ENCODE measurements at places on chromosomes 2 and 18. TPM values are rescaled to one million over a fixed set of nuclear protein-coding genes. Genes with fewer than 3 reads are reported as not detected.

DNA sequence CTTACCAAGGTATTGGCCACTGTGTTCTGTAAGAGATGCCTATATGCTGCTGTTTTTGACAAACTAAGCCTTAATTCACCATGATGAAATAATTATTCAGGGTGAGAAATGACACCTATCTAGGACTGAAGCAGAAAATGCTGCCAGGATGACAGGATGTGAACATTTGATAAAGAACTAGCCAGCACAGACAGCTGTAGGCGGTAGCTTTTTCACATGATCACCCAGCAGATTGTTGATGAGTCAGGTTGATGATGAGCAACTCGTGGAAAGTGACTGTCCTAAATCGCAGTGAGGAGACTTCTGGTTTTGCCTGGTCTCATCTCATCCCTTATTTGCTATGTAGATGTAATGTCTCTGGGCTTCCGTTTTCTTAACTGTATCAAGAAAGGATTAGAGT, 144.1 kb downstream of the PRPF40A start:
- H3K27ac ChIP-seq: no peak overlapping the region
- no peaks in the 10 kb centered on the region for H3K36me3 ChIP-seq
- peak; percentile 23 for DNase-seq
- H3K4me1 ChIP-seq: peaks cover 6% of the 10 kb centered on the region
- no peak overlapping the region for H3K4me3 ChIP-seq

DNA sequence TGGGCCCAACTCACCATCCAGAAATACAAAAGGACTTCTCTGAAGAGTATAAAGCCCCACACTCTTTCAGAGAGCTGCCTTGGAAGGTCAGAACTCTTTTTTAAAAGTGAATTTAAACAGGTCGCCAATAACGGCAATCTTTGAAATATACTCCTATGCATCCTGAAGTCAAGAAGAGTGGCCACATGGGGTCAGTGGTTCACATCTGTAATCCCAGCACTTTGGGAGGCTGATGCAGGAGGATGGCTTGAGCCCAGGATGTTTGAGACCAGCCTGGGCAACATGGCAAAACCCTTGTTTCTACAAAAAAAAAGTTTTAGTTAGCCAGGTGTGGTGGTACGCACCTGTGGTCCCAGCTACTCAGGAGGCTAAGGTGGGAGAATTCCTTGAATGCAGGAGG, 68.1 kb upstream of the FZD7 start:
- H3K36me3 ChIP-seq: no peaks in the 10 kb centered on the region
- H3K4me3 ChIP-seq: no peak overlapping the region
- peaks cover 7% of the 10 kb centered on the region for H3K4me1 ChIP-seq
- DNase-seq: no peak

Gene TMEFF2
- total RNA-seq: not detected

DNA sequence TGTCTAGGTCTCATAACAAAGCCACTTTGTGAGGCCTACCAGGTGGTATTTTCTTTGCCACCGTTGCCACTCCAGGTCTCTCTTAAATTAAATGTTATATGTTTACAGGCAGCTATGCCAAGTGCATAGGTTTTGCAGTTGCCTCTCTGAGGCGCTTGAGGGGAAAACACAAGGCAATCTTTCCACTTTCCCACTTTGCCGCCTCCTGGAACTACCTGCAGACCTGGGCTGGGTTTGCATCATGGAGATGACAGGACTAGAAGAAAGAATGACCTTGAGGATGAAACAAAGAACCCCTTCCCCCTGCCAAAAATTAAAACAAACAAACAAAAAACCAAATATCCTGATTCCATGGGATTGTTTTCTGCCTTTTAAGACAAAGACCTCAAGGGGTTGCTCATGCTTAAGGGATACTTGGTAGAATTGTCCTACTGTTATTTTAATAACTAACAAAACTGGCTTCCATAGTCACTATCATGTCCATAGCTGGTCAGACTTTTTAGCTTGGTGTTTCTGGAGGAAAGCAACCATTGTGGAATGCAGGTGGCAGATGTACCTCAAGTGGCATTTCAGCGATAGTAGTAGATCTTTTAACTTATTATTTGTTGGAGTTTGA, 159.9 kb downstream of the PRPF40A start:
- DNase-seq: no peak
- no peak overlapping the region for H3K27ac ChIP-seq
- peaks cover 2% of the 10 kb centered on the region for H3K27me3 ChIP-seq
- no peaks in the 10 kb centered on the region for H3K36me3 ChIP-seq
- no peak overlapping the region for H3K4me3 ChIP-seq
- H3K4me1 ChIP-seq: no peaks in the 10 kb centered on the region

DNA sequence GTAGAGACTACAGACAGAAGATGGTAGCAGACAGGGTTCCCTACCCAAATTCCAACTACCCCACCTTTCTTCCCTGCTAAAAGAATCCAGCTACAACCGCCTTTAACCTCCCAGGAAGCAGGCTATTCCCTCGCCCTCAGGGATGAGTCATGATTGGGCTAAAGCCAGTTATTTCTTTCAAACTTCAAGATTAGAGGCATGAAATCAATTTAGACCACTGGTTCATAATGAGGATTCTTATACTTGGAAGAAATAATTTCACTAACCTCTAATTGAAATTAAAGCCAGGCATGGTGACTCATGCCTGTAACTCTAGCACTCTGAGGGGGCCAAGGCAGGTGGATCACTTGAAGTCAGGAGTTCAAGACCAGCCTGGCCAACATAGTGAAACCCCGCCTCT, 20.0 kb downstream of the TRIP12 start:
- H3K27ac ChIP-seq: no peak overlapping the region
- no peak overlapping the region for H3K4me3 ChIP-seq
- H3K27me3 ChIP-seq: no peaks in the 10 kb centered on the region

- H3K27me3 ChIP-seq: no peaks in the 10 kb centered on the region
- H3K4me3 ChIP-seq: no peak overlapping the region
- H3K36me3 ChIP-seq: no peaks in the 10 kb centered on the region
- no peak for DNase-seq
- no peak overlapping the region for H3K27ac ChIP-seq
- no peaks in the 10 kb centered on the region for H3K4me1 ChIP-seq
These were observed 431.8 kb upstream of the RAB12 start for GRCh38 chr18:8177330-8178016.

Gene BCL2L11
- 11.2 TPM for total RNA-seq

GRCh38 chr2:38158378-38159118, 82.6 kb upstream of the CYP1B1 start:
- H3K27me3 ChIP-seq: peaks cover 53% of the 10 kb centered on the region
- H3K4me1 ChIP-seq: no peaks in the 10 kb centered on the region
- H3K27ac ChIP-seq: no peak overlapping the region
- H3K4me3 ChIP-seq: no peak overlapping the region

GRCh38 chr2:70480468-70480867, 73.2 kb downstream of the TGFA start:
- peaks cover 3% of the 10 kb centered on the region for H3K4me1 ChIP-seq
- H3K27me3 ChIP-seq: peaks cover 19% of the 10 kb centered on the region
- H3K27ac ChIP-seq: no peak overlapping the region
- DNase-seq: no peak

- peaks cover 34% of the 10 kb centered on the region for H3K27me3 ChIP-seq
- no peak overlapping the region for H3K4me3 ChIP-seq
- H3K27ac ChIP-seq: no peak overlapping the region
- DNase-seq: no peak
- no peaks in the 10 kb centered on the region for H3K36me3 ChIP-seq
These were observed 100.5 kb downstream of the INHBB start for GRCh38 chr2:120446236-120447126.
